ENCODE measurements at places on chromosomes 2 and 18.

- DNase-seq = no peak
Observed at GRCh38 chr2:23456396-23456795, 71.4 kb downstream of the KLHL29 start.

DNA sequence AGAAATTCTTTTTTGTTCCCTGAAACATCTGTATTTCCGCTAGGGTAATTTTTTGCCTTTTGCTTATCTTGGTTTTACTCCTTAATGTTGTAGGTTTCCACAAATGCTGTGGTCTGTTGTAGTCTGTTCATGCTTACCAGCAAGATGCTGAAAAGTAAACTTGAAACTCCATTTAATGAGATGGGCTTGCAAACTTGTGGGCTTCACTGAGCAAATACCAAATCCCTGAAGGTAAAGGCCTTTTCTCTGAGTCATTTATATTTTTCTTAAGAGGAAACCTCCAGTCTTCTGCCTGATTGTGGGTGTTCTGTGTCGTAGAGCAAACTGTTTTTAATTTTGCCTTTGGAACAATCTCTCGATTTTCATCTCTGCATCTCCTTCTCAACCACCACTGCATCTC, 9.3 kb downstream of the SP140 start:
- no peak for DNase-seq

DNA sequence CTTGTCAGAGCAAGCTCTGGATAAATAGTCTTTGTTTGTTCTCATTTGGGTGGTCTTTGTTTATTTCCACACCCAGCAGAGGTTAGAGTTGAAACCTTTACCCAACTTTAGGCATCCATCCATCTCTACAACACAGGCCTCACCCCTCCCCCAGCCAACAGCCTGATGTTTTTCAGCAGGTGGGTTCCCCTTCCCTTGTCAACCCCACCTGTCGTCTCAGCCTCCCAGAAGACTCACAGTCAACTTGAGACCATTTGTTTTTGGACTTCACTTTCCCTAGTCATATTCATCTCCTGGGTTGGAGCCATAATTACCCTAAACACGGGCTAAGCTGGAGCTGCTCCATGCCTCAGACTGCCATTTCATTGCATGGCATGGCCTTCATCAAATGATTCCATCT, 31.7 kb upstream of the IL36G start:
- DNase-seq = no peak

GRCh38 chr18:52343731-52344340, 3.8 kb downstream of the DCC start:
- no peak for DNase-seq

GRCh38 chr2:164651361-164651760, 30.1 kb upstream of the GRB14 start:
- DNase-seq = no peak

DNA sequence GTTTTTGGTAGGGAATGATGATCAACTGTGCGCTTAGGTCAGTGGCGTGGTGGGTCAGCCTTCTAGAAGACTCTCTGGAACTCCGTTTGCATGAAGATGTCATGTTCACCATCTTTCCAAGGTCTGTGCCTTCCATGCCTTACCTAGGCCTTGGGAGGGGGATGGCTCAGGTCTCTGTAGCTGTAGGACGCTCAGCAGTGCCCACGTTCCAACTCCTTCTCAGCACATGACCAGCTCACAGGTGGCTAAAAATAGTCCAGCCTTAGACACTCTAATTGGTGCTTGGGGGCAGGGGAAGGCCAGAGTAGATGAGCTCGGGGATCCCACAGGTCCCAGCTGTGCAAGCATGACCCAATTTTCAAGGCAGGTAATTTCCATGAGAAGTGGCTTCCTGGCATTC, 42.3 kb upstream of the TEX51 start:
- no peak for DNase-seq

GRCh38 chr2:42706836-42707235, 57.1 kb downstream of the OXER1 start:
- no peak for DNase-seq

DNA sequence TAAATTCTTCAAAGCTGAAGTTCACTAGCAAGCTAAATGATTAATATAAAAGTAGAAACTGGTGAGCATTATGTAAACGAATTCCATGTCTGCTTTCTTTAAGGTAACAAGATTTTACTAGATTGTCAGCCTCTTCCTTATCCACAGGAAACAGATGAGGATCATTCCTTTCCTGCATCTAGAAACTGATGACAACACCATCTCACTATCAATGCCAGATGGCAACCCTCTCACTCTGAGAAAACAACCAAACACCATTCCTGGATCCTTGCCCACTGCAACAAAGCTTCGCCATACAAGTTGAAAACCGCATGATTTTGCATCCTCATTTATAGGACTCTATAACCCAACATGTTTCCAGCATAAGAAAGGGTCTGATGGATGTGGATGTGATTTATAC, 122.9 kb downstream of the ZNF521 start:
- DNase-seq = no peak

DNA sequence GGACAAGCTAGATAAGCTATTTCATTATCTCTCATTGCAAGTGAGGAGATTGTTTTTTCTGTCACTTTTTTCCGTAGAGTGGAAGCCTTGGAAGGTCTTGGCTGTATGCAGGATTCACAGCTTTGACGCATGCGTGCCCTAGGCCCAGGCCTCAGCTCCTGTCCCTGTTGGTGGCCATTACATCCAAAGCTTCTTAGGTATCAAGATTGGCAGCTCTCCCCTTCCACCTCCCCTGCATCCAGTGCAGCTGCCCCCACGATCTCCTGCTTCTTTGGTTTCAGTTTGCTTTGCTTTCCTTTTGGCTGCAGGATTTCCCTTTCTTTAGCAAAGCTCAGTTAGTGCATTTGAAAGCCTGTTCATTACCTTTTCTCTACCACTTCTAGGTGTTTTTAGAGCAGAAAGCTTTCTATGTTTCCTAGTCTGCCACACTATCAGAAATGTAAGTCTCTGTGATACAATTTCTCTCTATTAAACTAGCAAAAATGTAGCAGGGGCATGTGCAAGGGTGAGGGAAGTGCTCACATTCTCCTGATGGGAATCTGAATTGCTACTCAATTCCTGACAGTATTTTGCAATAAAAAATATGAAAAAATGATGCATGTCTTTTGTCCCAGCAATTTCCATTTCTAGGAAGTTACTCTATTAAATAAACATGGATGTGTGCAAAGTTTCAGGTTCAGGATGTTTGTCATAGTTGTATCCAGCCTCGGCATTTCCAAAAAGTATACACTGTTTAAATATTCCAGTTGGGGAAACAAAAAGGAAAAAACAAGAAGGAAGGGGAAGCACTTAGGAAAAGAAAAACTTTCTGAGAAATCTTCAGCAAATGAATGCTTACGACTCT, 91.2 kb downstream of the LIPG start:
- no peak for DNase-seq

- no peak for DNase-seq
Observed at GRCh38 chr2:41878716-41879234, 169.0 kb upstream of the PKDCC start.

DNA sequence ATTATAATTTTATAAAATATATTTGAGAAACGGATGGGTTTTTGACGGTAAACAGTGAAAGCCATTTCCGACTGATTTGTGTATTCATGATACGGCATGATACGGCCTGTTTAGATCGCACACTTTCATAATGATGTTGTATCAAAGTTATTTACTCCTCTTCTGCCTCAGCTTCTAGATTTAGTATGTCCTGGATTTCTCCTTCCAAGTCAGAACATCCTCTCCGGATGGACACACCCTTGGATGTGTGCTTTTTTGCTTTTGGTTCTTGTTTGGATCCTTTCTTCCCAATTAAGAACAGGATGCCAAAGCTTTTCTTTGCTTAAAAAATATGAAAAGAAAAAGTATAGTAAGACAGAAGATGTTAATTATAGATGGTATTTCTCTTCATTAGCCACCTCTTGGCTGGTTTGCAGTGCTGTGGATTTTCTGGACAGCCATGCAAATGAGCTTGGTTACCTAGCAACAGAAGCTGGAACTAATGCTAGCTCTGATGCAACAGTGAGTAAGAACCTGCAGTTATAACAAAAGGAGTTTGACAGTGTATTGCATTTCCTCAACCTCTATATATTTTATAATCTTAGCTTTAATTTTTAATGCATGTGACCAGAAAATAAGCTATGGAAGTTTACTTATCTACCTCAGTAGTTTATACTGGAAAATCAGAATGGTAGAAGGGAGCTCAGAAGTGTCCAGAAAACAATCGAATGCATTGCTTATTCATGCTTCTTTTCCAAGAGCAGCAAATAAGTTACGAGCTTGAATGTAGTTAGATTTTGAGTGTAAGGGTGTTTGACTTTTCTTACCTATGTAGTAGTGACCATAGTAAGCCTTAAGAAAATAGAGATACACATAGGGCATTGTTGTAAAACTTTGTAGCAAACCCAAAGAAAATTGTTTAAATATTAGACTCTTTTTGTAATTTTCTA, 27.9 kb downstream of the RMND5A start:
- no peak for DNase-seq

- DNase-seq = no peak
Observed at GRCh38 chr2:75310876-75311275, 111.6 kb upstream of the TACR1 start.

- no peak for DNase-seq
Observed at GRCh38 chr2:226793646-226794045, 6.0 kb downstream of the IRS1 start.

GRCh38 chr2:14706201-14706600, 73.7 kb downstream of the LRATD1 start:
- no peak for DNase-seq

DNA sequence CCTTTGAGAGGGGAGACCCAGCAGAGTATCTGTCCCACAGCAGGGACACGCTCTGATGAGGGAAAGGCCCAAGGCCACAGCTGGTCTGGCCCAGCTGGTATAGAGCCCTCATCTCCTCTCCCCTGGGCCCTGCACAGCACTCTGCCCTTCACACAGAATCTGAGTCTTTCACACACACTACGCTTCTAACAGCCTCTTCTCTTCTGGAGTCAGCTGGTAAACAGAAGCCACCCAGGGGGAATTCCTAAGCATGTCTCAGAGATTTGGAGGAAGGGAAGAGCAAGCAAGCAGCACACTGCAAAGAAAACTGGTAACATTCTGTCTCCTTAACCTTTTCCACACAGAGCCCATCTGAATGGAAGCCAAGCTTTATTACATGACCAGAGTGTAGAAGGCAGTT, 121.1 kb upstream of the ACAA2 start:
- no peak for DNase-seq

- no peak for DNase-seq
Observed at GRCh38 chr2:47437287-47437686, 34.3 kb downstream of the MSH2 start.

GRCh38 chr2:108106731-108107130, 120.4 kb downstream of the SLC5A7 start:
- no peak for DNase-seq

DNA sequence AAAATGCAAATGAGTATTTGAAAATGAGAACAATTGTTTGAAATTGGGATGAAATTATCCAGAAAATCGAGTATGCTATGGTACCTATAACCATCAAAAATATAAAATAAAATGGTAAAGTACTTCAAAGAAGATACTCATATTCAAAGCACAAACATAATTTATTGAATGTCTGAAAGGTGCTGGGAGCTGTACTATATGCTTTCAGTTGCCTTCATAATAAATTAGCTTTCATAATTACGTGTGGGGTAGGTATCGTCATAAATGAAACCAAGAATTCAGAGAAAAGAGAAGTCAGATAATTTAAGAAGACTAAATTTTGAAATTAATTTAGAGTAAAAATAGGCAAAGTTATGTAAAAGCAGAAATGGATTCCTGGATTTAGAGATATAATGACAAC, 721.9 kb upstream of the ACVR2A start:
- DNase-seq = no peak

- DNase-seq = no peak
Observed at GRCh38 chr2:74107071-74107470, 40.6 kb downstream of the BOLA3 start.

DNA sequence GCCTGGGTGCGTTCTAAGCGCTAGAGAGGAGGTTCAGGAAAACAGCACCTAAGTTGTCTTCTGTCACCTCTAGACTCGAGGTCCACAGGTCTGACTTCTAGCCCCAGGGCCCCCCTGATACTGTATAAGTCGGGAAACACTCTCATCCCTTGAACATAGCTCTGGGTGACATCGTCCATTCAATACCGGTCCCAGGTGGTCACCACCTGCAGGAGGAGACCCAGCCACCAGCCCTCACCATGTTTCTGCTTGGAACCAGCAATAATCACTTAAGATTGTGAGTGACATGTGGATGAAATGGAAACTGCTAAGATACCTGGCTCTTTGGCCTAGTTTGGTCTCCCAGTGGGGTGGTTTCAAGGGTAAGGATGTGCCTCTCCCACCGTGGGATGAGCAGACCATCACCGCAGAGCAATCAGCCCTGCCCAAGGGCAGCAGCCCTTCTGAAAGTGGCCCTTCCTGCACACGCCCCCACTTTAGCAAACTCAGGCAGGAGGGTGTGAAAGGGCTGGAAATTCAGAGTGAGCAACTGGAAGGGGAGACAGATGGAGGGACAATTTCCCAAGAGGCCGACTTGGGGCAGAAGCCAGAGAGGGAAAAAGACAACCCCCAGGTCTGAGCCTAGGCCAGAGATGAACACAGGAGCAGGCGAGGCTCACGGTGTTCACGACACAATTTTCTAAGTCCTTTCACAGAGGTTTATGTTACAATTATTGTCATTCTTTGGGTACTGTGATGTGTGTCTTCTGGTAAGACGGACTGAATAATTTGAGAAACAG, 95.2 kb downstream of the ZNF516 start:
- no peak for DNase-seq

- no peak for DNase-seq
Observed at GRCh38 chr18:58364876-58365528, 263.9 kb downstream of the ALPK2 start.

GRCh38 chr2:167478196-167478595, 589.9 kb downstream of the XIRP2 start:
- DNase-seq = no peak

DNA sequence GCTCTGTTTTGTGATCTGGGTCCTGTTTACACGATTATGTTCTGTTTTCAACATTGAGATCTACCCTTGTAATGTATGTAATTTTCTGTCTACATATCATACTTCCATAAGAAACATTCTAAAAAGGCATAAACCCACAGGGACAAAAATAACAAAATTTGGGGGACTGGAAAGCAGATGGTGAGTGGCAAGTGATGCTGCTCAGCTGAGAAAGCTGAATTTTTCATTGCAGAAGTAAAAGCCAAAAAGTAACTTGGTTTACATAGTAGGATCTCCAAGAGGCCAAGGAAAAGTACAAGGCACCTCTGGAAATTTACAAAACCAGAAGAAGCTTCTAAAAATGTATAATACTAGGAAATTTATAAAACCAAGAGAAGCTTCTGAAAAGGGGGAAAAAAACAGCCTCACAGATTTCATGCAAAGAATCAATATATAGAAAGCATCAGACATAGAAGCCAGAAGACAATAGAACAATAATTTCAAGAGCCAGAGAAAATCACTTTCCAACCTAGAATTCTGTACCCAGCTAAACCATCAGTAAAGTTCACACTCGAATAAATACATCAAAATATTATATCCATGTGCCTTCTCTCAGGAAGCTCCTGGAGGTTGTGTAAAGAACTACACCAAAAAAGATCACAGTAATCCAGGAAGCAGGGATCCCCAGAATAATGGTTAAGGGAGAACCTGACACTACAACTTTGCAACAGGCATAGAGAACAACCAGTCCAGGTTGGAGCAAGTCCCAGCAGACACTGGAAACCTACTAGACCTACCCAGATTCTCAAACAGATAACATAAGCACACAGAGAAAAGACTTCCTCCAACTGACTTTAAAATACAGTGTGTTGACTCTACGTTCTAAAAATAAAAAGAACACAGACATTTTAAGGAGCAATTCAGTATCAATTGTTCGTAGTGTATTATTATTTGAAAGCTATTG, 401.7 kb upstream of the HS6ST1 start:
- no peak for DNase-seq

- no peak for DNase-seq
Observed at GRCh38 chr18:14746897-14747296, 1.1 kb upstream of the ANKRD30B start.

All from SHP77 (cell line).